ENCODE measurements at places on chromosomes 13 and 19. TPM values are rescaled to one million over a fixed set of nuclear protein-coding genes. Genes with fewer than 3 reads are reported as not detected.

- DNase-seq: no peak
Observed at GRCh38 chr19:858868-859843, at the start of gene CFD. Gene CFD (plus strand): TSS chr19:859664. CDS start chr19:859690, 26 bp downstream.

- DNase-seq: no peak
Observed at GRCh38 chr19:17681505-17682125, 6.5 kb downstream of the UNC13A start.

DNA sequence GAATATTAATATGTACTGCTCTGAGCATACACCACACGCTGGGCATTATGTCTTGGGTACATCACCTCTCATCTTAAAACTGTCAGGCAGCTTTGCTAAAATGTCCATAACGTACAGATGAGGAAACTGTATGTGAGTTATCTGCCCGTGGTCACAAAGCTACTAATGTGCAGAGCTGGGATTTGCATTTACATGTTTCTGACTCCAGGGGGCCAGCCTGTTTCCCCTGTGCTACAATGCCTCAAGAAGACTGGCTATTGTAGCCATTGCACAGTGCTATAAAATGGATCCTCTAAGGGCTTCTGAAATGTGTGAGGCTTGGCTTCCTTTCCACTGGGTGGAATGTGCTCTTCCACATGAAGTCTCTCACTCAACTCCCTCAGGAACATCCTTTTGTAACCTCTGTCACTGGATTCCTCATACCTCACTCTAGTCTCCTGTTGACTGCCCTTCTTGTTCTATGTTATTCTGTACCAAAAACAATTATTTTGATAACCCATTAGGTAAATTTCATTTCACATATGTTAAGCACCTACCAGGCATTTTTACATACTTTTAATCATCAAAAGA is 95.6 kb upstream of the HTR2A start:
- no peak for DNase-seq

GRCh38 chr19:40941481-40942219 is 49.4 kb upstream of the CYP2B6 start:
- no peak for DNase-seq

DNA sequence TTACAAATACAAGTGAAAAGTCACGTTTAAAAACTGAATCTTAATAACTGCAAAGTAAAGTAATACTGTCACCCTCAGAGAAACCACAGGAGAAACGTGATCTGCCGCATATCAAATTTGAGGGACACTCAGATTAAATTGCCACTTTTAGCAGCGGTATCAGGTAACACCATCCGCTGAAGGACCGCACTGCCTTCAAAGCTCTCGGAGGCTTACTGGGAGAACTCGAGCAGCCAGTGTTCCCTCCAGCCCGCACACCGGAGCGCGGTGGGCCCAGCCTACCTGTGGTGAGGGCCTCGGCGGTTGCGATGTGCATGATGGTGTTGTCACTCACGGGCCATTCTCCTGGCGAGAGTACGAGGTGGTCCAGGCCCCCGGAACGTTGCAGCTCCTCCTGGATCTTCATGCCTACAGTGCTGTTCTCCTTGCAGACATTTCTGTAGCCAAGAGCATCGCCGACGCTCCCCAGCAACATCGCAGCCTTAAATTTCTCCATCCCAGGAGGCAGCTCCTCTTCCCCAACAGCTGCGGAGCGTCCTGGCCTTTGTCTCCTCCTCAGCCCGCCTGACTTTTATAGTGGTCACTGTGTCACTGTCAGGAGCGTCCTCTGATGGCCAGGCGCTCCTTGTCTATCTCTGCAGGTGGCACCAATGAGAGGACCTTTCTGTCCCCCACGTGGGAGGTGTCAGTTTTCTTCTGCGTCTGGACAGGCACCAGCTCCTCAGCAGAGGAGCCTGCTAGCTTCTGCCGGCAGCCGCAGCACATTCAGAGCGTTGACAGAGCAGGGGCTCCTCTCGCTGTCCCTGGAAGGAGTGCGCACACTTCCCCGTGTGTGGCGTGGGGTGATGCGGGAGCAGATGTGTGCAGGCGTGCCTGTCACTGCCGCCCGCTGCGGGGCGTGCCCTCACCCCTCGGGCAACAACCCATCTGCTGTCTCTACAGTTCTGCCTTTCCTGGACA is at the start of gene ADPRHL1:
ADPRHL1 (minus strand) TSS at position 547 of the 960 bp plus-strand sequence; CDS start at position 496, 51 bp downstream.
- DNase-seq: no peak

GRCh38 chr13:93948162-93948922 is 531.1 kb downstream of the DCT start:
- no peak for DNase-seq

GRCh38 chr13:26992951-26993719 is 178.5 kb downstream of the USP12 start:
- no peak for DNase-seq

ZNF471 gene
- 18.5 TPM for total RNA-seq
